NCI-H2081 treated with DMSO at 0.1 percent for 48 hours (cell line): ENCODE measurements at places on chromosomes 16 and 17.

GRCh38 chr17:68821860-68822696 is 133.1 kb downstream of the ABCA8 start:
- no peak for DNase-seq

- DNase-seq = no peak
These were observed 139.0 kb downstream of the RAB11FIP4 start for GRCh38 chr17:31530391-31530985.

DNA sequence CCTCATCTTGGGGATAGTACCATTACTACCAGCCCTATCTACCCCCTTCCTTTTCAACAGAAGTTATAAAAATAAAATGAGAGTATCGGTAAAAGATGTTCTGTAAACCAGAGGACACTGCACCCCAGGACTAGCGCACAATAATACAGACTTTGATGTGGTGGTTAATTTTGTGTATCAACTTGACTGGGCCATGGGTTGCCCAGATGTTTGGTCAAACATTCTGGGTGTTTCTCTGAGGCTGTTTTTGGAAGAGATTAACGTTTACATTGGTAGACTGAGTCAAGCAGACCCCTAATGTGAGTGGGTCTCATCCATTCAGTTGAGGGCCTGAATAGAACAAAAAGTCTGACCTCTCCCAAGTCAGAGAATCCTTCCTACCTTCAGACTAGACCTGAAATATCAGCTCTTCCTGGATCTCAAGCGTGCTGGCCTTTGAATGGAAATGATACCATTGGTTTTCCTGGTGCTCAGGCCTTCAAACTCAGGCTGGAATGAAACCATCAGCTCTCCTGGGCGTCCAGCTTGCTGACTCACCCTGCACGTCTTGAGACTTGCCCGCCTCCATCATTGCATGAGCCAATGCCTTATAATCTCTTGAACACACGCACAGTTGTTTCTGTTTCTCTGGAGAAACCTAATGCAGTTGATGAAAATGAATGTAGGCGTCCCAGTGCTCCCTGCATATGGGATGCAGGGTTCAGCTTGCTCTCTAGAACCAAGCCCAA is 10.1 kb downstream of the MRM1 start:
- DNase-seq = no peak

DNA sequence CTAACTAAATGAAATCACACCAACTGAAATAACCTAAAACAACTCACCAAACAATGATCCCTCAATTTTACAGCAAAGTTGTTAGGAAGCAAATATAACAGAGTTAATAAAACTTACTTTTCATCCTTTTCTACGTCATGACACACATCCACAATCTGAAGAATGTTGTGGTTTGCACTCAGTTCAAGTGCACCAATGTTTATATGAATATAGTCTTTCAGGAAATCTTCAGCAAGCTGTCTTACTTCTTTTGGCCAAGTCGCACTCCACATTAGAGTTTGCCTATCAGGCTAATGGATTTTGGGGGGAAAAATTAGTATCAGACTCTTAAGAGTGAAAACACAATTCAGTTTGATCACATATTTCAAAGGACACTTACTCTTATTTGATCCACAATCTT is 3.3 kb downstream of the DDX5 start:
- no peak for DNase-seq

DNA sequence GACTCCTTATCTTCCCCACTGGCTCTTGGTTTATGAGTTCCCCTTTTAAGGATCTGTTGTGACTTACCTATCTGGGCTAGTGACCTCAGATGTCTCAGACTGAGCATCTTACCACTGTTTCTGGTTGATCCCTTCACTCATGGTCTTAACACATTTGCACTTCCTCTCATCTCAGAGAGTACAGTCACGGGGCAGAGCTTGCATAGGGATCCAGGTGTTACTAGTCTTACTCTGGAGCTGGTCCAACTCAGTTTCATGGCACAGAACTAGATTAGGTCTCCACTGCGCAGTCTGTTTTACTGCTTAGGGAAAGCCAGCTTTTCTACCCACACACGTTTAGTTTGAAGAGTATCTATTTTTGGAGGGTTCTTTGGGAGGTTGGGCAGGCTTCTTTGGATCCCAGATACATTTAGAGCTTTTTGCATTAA is 10.2 kb downstream of the GABARAPL2 start:
- no peak for DNase-seq

DNA sequence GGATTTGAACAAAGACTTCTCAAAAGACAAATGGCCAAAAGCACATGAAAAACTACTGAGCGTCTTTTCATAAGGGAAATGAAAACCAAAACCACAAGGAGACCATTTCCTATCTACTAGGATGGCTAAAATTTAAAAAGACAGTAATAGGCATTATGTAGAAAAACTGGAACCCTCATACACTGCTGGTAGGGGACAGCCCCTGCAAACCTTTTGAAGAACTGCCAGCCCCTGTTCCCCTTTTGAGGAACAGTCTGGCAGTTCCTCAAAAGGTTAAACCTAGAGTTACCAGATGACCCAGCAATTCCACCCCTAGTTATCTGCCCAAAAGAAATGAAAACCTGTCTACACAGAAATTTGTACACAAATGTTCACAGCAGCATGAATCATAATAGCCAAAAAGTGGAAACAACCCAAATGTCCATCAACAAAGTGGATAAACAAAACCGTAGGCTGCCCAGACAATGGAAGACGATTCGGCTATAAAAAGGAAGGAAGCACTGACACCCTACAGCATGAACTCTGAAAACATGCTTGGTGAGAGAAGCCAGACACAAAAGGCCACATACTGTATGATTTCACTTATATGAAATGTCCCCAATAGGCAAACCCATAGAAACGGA is 22.9 kb downstream of the CDIP1 start:
- DNase-seq = no peak

DNA sequence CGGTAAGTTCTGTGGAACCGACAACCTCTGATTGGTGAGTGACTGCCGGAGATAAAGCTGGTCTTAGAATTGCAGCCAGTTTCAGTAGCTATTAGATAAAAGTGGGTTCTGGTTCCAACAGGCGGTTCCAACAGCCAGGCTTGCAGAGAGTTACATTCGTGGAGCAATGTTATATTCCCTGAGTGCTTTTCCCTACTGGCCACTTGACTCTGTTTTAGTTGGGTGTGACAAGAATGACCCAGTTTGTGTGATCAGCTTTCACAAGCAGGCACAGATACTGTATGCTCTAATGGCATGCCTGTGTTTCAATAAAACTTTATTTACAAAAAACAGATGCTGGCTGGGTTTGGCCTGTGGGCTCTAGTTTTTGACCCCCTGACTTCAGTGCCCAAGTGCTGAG is 196.6 kb downstream of the SNX29 start:
- no peak for DNase-seq

DNA sequence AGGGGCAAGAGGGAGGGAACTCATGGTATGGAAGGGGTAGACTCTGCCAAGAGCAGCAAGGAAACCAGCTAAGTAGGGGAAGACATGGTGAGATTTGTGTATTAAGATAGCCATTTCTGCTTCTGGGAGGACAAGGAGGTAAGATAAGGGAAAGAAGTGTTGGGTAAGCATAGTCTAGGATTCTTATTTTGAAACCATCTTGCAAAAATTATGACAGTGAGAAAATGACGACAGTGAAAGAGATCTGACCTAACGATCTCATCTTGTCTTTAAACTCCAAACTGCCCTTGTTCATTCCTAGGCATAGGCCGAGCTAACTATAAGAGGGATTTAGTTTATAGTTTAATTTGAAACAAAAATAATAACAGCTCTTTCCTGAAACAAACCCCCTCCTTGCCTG is 5.6 kb upstream of the RBL2 start:
- DNase-seq = no peak

DNA sequence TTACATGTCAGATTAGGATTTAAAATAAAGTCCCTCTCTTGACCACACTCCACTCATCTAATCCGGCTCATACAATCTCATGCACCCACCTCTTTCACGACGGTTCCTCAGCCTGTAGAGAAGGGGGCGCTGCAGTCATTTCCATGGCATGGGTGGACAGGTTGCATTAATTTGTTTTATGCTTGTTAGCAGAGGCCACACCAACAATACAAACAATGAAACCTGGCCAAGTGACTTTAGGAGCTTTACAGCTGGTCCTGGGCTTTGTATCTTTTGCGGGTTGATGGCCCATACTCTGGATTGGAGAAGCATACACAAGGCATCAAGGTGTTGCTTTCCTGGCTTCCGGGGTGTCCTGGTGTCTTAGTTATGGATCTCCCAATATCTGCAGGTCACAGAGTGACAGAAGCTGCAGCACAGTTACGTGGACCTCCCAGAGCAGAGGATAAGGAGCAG is 9.7 kb upstream of the SNF8 start:
- no peak for DNase-seq

GRCh38 chr16:15966836-15967546 is 17.6 kb downstream of the ABCC1 start:
- no peak for DNase-seq

- no peak for DNase-seq
These were observed 46.7 kb downstream of the ANKRD11 start for GRCh38 chr16:89443727-89444084.

GRCh38 chr17:79865351-79866210 is 26.3 kb upstream of the CBX4 start:
- DNase-seq = no peak

DNA sequence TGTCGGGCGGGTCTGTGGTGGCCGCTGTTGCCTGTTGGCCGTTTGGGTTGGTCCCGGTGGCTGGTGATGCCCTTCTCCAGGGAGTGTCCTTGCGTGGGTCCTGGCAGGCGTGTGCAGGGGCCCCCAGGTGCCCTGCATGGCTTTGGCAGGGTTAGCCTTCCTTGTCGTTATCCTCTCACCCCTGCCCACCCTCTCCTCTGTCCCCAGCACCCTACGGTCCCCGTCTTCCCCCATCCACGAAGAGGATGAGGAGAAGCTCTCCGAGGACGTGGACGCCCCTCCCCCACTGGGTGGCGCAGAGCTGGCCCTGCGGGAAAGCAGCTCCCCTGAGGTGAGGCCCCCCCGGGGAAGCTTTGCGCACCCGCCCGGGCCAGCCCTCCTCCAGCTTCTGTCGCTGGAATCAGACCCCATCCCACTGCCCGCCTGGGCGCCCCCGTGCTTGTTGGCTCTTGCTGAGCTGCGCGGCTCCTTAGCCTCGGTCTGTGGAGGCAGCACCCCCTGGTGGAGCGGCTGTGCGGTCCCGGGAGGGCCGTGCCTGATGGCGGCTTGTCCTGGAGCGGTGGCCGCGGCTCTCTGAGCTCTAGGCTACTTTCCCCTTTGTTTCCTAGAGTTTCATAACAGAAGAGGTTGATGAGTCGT is 10.6 kb upstream of the NUDT16L1 start:
- no peak for DNase-seq

GRCh38 chr16:57165938-57166337 is 19.9 kb downstream of the PSME3IP1 start:
- no peak for DNase-seq

DNA sequence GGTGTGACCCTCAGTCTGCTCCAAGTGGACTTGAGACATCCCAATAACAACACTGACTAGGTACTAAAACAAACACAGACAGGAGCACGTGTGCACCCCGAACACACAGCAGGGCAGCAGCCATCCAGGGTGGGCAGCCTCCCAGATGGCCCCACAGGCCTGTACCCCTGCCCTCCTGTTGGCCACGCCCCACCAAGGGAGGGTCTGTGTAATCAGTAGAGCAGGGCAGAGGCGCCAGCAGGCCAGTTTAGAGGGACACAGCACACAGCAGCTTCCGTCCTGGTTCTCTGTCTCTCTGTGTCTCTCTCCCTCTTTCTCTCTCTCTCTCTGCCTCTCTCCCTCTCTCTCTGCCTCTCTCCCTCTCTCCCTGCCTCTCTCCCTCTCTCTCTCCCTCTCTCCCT is 21.4 kb downstream of the ACTG1 start:
- DNase-seq = no peak

DNA sequence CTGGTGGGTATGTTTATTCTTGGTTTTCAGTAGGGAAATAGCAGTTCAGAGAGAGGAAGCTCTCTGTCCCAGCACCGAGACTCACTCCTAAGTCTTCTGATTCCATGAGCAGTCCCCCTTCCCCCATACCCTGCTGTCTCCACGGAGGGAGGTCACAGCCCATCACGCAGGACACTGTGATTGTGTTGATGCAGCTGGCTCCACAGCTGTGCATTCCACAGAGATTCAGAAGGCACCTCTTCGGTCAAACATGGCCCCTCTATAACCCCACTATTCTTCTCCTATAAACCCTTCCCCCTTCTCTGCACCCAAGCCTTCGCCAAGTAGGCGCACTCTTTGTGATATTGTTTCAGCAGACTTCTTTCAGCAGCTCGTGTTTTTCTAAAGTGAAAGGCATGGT is 104.3 kb upstream of the HLF start:
- no peak for DNase-seq

DNA sequence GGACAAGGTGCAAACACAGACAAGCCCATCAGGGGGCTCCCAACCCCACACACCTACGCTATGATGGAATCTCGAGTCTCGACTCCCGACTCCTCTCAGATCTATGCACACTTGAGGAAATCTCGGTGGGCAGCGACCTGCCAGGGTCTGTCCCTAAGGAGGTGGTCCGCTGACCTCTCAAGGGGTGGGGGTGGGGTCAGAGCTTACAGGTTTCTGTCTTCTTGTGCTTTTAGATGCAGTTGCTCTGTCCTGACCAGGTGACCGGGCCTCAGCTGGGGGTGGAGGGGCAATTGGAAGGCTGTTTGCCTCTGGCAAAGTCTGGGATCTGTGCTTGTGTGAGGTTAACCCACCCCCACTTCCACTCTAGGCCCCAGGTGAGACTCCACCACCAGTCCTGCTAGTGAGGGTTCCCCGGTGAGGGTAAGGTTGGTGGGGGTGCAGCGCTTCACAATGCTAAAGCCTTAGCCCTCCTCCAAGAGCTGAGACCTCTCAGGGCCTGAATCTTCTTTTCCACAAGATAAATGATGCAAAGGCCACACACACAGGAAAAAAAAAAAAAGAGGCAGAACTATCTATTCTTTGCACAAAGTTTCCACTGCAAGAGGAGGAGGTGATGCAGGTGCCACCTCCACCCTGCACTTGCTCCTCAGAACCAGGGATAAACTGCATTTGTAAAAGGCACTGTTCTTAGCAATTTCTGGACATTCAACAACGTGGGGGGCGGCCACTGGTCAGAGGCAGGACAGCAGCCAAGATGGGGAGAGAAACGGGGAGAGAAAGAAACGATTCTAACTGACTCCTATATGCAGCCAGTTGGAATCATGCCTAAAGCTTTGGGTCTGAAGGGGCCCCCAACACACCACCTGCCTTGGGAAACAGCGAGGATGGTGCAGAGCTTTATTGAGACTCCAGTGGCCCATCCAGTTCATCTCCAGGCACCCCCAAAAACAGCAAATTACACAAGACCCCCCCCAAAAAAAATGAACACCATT is 4.1 kb downstream of the CISD3 start:
- DNase-seq = no peak

GRCh38 chr16:50276801-50277555 is 10.6 kb downstream of the ADCY7 start:
- no peak for DNase-seq

DNA sequence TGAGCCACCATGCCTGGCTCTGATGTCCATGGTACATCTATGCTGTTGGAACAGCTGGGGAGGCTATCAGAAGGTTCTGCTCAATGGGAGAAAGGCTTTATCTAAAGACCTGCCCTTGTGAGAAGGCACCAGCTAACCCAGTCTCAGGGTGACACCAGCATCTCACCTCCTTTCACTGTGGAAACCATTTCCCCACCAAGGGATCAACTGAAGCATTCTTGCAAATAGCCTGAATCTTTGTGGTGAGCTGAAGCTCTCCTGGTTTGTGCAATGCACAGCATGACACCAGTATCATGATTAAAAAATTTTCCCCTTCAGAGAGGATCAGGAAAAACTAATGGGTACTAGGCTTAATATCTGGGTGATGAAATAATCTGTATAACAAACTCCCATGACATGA is 5.1 kb downstream of the CCL18 start:
- DNase-seq = no peak

- no peak for DNase-seq
These were observed 2.2 kb downstream of the TFAP4 start for GRCh38 chr16:4270595-4270994.
